ENCODE measurements at places on chromosomes 6 and 20. TPM values are rescaled to one million over a fixed set of nuclear protein-coding genes. Genes with fewer than 3 reads are reported as not detected.
A peak's percentile ranks its signal among the peaks of the same experiment; 100 is the strongest.

Gene UBR2
- total RNA-seq = 20.9 TPM

Gene PNPLA1
- total RNA-seq = not detected

Gene OR2H1
- total RNA-seq = not detected

DNA sequence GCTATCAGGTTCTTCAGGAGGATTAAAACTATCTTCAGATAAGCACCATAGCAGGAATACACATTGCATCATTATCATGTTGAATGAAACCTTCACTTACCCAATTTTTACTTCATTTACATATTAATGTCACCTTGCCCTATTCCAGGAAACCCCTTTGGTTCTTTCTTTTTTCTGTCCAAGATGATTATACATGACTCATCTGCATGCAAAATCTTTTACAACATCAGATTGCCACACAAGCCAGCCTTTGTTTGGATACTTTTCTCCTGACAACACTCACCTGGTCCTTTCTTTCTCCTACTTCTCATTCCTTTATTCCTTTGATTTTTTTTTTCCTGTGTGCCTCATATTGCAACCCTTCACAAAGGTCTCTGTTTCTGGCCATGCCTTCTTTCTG, 200.5 kb upstream of the POU3F2 start:
- DNase-seq = no peak
- H3K4me1 ChIP-seq = no peaks in the 10 kb centered on the region
- no peak overlapping the region for H3K27ac ChIP-seq
- H3K27me3 ChIP-seq = no peaks in the 10 kb centered on the region
- no peak overlapping the region for H3K4me3 ChIP-seq

GRCh38 chr6:155041741-155042279, 46.7 kb downstream of the TIAM2 start:
- H3K36me3 ChIP-seq = no peaks in the 10 kb centered on the region
- H3K4me3 ChIP-seq = no peak overlapping the region
- no peak for DNase-seq
- H3K27me3 ChIP-seq = peaks cover 5% of the 10 kb centered on the region

DNA sequence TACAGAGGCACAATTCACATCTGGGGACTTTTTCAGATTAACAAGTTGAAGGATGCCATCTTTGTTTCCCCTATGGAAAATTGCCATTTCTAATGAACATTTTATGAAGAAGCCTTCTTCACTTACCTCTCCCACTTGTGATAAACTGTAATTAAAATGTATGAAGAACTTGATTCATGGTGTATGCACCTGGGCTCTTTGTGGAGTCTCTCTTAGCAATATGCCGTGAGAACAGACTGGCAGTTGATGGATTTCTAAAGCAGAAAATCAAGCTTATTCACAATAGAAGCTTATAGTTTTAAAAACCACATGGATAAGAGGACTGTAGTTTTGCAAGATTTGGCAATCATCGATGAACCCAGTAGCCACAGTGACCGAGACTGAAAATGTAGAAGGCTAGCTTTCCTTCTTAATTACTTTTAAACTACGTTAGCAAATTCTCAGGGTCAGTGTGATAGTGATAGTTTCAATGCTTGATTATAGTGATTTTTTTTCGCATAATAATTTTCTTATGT, 270.6 kb downstream of the PRL start:
- H3K27ac ChIP-seq = peak overlapping the region; percentile 73
- H3K27me3 ChIP-seq = no peaks in the 10 kb centered on the region
- no peak overlapping the region for H3K4me3 ChIP-seq
- H3K36me3 ChIP-seq = peaks cover 9% of the 10 kb centered on the region
- no peak for DNase-seq
- peaks cover 14% of the 10 kb centered on the region for H3K4me1 ChIP-seq

DNA sequence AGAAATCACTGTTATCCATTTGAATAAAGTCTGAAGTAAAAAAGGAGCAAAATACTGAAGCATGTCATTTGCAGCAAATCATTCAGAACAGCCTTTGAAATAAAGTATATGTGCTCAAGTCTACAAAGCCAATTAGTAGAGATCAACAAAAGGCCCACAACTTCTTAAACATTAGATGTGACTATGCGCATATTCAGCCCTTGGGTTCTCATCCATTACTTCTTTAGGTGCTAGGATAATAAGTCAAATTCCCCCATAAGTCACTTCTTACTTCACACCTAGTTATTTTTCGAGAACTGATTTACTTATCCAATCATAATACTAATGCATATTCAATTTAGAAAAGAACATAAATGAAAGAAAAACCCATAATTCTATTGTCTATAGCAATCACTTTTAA, 31.0 kb downstream of the PHIP start:
- H3K4me3 ChIP-seq = no peak overlapping the region
- H3K4me1 ChIP-seq = no peaks in the 10 kb centered on the region
- no peak overlapping the region for H3K27ac ChIP-seq
- no peak for DNase-seq
- peaks cover 13% of the 10 kb centered on the region for H3K36me3 ChIP-seq
- H3K27me3 ChIP-seq = no peaks in the 10 kb centered on the region

DNA sequence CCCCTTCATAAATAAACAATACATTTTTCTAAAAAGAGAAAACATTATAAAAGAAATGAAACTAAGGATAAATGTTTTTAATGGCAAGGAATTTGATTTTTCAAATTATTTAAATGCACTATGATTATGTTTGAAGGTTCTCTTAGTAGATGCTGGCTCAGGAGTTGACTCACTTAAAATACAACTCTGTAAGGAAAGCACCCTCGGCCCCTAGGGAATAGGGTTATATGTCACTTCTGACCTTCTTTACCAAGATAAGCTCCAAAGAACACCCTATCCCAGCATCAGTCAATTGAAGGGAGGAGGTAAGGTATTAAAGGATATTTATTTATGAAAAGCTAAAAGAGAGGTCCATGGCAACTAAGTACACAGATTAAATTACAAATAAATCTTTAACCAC, 6.8 kb downstream of the SNAP91 start:
- DNase-seq = no peak
- H3K4me3 ChIP-seq = no peak overlapping the region
- no peaks in the 10 kb centered on the region for H3K4me1 ChIP-seq

Gene DEF6
- total RNA-seq = 4.0 TPM

DNA sequence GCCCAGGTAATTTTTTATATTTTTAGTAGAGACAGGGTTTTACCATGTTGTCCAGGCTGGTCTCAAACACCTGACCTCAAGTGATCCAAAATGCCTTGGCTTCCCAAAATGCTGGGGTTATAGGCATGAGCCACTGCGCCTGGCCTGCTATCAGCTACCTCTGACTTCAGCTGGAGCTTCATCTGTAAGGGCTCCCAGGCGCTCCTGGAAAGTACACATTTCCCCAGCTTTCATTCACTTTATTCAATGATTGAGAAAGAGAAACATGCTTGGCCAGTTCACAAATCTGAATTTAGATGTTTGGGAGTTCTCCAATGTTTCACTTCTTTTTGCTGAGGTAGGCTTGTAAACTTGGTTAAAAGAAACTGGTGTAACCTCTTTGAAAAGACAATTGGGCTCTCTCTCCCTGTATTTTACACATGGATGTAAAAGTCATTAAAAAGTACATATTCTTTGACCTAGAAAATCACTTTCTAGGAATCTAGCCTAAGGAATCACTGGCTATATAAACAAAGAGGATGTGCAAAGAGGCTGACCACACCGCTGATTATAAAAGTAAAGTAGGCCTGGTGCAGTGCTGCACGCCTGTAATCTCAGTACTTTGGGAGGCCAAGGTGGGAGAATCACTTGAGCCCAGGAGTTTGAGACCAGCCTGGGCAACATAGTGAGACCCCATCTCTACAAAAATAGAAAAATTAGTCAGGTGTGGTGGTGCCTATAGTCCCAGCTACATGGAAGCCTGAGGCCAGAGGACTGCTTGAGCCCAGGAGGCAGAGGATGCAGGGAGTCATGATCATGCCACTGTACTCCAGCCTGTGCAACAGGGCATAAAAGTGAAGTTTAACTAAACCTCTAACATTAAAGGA, 128.9 kb downstream of the BACH2 start:
- no peaks in the 10 kb centered on the region for H3K36me3 ChIP-seq
- H3K27ac ChIP-seq = no peak overlapping the region
- H3K27me3 ChIP-seq = no peaks in the 10 kb centered on the region
- no peak overlapping the region for H3K4me3 ChIP-seq
- no peak for DNase-seq
- H3K4me1 ChIP-seq = no peaks in the 10 kb centered on the region

DNA sequence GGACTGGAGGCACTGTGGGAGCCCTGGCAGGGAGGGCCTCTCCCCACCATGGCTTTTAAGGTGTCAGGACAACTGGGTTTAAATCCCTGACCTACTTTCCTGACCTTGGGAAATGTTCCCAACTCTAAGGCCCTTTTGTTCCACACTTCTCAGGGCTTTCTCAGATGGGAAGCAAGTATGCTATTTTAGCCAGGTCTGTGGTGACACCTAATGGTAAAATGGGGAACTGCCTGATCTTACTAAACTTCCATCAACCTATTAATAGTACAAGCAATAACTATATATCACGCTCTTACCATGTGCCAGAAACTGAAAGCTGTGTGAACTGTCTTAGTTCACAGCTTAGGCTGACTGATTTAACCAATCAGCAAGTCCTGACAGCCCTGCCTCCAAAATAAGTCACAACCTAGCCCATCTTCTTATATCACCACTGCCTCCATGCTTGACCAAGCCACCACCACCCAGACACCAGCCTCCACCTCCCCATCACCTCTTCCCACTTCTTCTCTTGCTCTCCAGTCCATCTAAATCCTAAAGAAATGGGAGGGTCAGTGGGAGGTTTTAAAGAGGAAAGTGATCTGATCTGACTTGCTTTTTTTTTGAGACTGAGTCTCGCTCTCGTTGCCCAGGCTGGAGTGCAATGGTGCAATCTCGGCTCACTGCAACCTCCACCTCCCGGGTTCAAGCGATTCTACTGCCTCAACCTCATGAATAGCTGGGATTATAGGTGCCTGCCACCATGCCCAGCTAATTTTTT, 6.9 kb upstream of the BLCAP start:
- peaks cover 32% of the 10 kb centered on the region for H3K4me1 ChIP-seq
- no peaks in the 10 kb centered on the region for H3K36me3 ChIP-seq
- H3K27me3 ChIP-seq = peaks cover 9% of the 10 kb centered on the region

Gene EPPIN
- not detected for total RNA-seq

Gene PLA2G7
- total RNA-seq = not detected

Gene SLPI
- not detected for total RNA-seq

Gene FUT9
- total RNA-seq = not detected

DNA sequence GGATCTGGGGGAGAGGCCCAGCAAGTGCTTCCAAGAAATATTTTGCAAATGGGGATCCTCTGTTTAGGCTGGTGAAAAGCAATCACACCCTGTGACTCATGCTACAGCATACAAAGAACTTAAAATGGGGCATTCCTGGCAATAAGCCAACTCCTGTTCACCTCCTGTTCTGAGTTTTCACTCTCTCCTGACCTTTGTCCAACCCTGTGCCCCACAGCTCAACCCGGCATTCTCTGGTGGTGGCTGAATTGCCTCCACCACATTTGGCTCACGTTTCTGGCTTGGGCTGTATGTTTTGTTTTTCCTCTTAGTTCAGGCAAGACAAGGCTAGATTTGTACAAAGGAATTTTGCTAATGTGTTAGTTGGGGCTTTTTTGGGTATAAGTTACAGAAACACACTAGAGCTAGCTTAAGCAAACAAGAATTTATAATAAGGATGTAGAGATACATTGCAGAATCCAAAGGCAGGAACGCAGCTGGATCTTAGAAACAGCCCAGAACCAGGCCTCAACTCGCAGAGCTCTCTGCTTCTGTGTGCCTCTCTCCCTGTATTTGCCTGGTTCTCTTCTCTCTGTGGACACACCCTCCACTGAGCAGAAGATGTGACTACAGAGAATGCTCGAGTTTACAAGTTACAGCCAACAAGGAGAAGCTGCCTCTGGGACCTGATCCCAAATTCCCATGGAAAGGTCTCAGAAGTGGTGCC, 9.4 kb downstream of the ABCC10 start:
- peak; percentile 55 for DNase-seq
- no peak overlapping the region for H3K4me3 ChIP-seq
- peaks cover 6% of the 10 kb centered on the region for H3K36me3 ChIP-seq
- H3K27ac ChIP-seq = peak overlapping the region; percentile 75

- H3K4me3 ChIP-seq = no peak overlapping the region
- H3K4me1 ChIP-seq = peaks cover 20% of the 10 kb centered on the region
- DNase-seq = no peak
- H3K27ac ChIP-seq = no peak overlapping the region
These were observed 4.2 kb upstream of the RNF182 start for GRCh38 chr6:13920552-13920951.

Gene MROH8
- 1.6 TPM for total RNA-seq

DNA sequence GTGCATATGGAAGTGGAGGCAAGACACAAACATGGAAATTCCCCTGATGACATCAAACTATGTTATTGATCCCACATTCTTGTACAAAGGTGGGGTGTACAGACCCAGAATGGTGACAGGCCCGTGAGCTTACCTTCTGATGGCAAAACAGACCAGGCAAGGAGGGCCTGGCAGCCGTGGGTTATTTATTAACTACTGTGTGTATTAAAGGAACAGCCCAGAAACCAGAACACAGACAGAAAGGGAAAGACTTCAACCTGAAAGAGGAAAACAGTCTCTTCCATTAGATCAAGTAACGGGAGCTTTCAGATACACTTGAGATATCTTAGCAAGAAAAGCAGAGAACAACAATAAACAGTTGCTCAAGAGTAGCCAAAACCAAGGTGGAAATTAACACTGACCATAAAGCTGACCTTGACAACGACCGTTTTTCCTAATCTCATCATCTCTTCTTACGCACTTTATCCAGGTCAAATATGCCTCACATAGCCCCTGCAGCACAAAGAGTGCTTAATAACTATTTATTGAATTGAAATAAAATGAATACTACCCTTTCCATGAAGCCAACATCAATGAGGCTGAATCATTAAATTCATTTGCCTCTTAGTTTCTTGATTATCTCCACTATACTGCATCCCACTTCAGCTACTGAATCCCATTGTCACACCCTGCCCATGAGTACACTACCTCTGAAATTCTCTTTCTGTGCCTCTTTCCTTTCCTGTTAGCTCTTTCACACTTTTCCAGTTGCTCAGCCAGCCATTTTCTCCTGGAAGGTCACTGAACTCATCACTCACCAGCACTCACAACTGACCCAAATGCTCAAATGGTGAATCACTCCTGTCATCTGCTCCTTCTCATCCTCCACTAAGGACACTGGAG, 67.4 kb downstream of the MOXD1 start:
- peak; percentile 90 for DNase-seq
- peak overlapping the region; percentile 16 for H3K4me3 ChIP-seq
- H3K36me3 ChIP-seq = peaks cover 54% of the 10 kb centered on the region
- H3K27me3 ChIP-seq = 0 out of 2 replicates have a peak, but pooled peaks cover 3% of the 10 kb centered on the region
- peak overlapping the region; percentile 68 for H3K27ac ChIP-seq
